Lower leg skin (tissue), 4 donors: ENCODE measurements at places on chromosomes 13 and 19. TPM values are rescaled to one million over a fixed set of nuclear protein-coding genes. Genes with fewer than 3 reads are reported as not detected.

HSPH1 gene
- total RNA-seq = 29.3 TPM

FFAR1 gene
- total RNA-seq = not detected

EXOC3L2 gene
- total RNA-seq = 1.7 TPM

CCDC124 gene
- 42.5 TPM for total RNA-seq

- DNase-seq = peak; percentile 32
Measured at GRCh38 chr19:51123381-51123800, 1.3 kb upstream of the SIGLEC9 start.

DNA sequence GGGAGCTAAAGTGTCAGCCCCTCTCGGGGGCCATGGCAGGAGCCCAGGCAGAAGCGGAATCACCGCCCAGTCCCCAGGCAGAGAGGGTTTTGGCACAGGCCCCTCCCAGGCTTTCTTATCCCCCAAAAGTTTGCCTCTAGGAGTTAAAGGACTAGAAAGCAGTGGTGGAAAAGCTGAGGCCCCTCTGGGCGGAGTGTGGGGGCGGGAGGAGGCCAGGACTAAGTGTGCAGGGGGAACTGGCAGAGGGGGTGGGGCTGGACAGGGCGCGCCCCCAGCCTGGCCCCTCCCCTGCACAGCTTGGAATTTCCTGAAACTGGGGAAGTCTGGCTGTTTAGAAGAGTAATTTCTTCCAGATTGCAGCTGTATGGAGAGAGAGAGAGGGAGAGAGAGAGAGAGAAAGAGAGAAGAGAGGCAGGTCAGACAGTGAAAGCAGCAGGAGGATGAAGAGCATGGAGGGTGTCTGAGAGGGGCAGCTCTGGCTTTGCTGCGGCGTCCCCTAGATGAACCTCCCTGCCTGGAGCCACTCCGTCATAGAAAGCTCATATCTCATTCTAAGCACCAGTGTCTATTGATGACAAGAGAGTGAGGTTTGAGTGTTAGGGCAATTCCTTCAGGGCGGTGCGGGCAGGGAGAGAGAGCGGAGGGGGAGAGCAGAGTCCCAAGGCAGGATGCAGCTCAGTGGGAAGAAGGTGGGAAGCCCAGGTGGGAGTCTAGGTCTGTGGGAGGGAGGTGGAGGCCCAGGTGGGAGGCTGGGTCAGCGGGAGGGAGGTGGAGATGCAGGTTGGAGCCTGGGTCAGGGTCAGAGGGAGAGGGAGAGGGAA lies at the start of gene CDC42EP5:
CDC42EP5 (minus strand) TSS at position 226 of the 821 bp plus-strand sequence. CDS start 7,749 bp downstream, outside the sequence.
- DNase-seq = peak; percentile 95

DNA sequence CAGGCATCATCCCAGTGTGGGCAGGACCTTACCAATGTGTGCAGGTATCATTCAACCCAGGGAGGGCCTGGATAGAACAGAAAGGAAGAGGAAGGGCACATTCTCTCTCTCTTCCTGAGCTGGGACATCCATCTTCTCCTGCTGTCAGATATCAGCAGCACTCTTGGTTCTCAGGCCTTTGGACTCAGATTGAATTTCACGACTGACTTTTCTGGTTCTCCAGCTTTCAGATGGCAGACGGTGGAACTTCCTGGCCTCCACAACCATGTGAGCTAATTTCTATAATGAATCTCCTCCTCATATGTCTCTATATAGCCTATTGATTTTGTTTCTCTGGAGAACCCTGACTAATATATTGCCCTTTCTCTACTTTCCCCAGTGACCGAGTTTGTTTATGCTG lies 77.3 kb downstream of the OLFM4 start:
- DNase-seq = no peak

- no peak for DNase-seq
Measured at GRCh38 chr13:103188713-103189326, 122.6 kb upstream of the SLC10A2 start.

GRCh38 chr19:12789098-12789903 lies 2.0 kb upstream of the JUNB start:
- peak; percentile 49 for DNase-seq
